ENCODE measurements at places on chromosomes 11 and 22.

GRCh38 chr11:62708392-62708791 lies 916 bp downstream of the GNG3 start:
- DNase-seq = no peak

- DNase-seq = no peak
Measured at GRCh38 chr11:76568621-76569020, 101.9 kb downstream of the LRRC32 start.

- no peak for DNase-seq
Measured at GRCh38 chr11:11463405-11463804, 110.4 kb upstream of the CSNK2A3 start.

DNA sequence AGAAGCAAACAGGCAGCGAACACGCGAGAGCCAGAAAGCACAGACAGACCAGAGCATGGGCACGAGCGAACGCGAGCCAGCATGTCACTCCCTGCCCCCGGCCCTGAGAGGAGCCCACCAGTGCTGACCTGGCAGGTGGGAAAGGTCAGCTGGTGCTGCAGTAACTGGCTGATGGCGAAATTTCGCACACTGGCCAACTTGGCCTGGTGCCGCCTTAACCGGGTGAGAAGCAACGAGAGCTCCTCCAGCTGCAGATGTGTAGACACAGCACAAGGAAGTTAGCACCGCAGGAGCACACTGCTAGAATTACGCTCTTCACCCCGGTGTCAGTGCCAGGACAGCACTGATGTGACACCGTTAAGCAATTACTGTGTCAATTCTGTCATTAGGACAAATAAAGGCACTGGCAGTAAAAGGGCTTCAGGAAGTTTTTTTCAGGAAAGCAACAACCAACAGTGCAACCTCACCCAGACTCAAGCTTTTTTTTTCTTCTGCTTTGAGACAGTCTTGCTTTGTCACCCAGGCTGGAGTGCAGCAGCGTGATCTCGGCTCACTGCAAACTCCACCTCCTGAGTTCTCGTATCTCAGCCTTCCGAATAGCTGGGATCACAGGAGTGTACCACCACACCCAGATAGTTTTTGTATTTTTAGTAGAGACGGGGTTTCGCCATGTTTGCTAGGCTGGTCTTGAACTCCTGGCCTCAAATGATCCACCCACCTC lies 76.8 kb downstream of the C11orf58 start:
- no peak for DNase-seq

- DNase-seq = no peak
Measured at GRCh38 chr11:78078218-78079167, 1.2 kb downstream of the NDUFC2 start.

GRCh38 chr11:24661331-24661730 lies 164.5 kb downstream of the LUZP2 start:
- DNase-seq = no peak

Measured in stimulated activated CD4-positive, alpha-beta T cell treated with anti-CD3 and anti-CD28 coated beads, Interleukin-1b, Interleukin-23, amount 100 ng/mL, for 4 hours (primary cell).